ENCODE measurements at places on chromosomes 1 and 21.
A peak's percentile ranks its signal among the peaks of the same experiment; 100 is the strongest.

GRCh38 chr1:39105841-39106765 lies 80.0 kb downstream of the NDUFS5 start:
- peak; percentile 76 for DNase-seq

DNA sequence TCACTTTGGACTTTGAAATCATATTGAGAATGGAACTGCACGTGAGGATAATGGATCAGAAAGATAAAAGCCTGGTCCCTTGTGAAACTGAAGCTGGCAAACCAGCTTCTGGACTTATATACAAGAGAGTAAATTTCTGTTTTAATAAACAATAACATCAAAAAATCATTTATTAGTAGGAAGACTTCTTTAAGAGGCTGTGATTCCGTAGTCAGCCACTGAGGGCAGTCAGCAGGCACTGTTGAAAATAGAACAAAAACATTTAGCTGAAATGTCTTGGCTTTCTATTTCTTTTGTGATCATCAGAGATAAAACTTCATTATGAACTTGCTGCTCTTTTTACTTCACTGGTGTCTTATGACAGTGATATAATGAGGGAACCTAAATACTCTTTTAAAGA lies 489.4 kb downstream of the PCP4 start:
- no peak for DNase-seq

DNA sequence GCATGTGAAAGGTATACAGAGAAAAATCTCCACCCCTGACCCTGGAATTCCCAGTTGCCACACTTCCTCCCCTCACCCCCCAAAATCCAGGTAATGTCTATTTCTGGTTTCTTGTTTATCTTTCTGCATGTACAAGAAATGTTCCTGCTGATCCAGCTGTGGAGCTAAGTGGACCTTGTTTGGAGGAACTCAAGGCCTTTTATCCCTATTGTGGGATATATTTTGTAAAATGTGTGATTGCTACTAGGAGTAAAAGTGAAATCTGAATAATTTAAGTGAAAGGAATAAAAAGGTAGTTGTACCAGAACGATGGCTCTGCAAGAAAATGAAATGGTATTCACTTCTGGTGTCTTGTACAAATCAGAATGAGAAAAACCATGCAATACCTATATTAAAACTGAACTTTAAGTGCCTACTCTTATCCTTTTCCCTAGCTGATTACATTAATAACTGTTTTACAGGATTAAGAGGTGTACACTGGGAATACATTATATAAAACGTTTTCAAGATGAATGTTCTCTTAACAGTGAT lies 3.0 kb downstream of the SPEN start:
- DNase-seq: no peak

DNA sequence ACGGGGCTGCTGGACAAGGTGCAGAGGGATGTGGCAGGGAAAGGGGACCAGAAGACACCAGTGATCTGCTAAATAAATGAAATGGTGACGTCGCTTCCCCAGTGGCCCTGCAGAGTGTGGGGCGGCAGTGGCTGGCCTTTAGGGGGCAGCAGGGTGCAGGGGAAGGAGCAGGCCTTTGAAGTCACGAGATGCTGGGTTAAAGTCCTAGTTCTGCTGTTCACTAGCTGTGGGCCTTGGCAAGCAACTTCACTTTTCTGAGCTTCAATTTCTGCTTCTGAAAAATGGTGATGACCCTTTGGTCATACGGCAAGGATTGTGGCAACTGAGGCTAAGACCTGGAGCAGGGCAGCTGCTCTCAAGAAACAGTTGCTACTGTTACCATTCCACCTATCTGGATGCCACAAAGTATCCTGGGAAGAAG lies 9.2 kb upstream of the GALE start:
- peak; percentile 89 for DNase-seq

DNA sequence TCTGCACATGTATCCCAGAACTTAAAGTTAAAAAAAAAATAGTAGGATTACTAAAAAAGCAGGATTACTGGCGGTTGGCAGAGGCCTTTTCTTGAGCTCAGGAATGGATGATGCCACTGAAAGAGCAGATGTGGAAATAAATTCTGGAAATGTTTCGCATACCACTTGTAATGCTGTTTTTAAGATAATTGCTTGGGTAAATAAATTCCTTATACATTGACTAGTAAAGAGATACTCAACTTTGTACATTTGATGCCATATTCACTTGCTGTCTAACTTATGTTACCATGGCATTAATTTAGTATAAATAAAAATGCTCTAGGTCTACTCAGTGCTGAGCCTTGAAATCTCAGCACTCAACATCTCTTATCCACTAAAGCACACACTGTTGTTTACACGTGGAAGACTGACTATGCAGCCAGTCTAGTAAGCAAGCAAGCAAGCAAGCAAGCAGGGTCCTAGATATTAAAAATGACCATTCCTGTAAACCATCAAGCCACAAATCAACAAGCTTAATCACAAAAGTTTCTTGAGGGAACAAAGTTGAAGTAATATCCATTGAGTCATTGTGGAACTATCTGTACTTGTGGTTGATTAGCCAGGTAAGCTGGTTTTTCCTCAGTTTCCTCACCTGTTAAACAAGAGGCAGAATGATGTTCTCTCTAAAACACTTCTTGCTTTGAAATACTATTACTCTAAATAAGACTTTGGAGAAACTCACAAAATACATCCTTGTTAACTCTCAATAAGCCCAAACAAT lies 1.7 kb upstream of the RASAL2 start:
- DNase-seq: no peak

GRCh38 chr1:111928531-111928930 lies 60.9 kb downstream of the KCND3 start:
- no peak for DNase-seq

DNA sequence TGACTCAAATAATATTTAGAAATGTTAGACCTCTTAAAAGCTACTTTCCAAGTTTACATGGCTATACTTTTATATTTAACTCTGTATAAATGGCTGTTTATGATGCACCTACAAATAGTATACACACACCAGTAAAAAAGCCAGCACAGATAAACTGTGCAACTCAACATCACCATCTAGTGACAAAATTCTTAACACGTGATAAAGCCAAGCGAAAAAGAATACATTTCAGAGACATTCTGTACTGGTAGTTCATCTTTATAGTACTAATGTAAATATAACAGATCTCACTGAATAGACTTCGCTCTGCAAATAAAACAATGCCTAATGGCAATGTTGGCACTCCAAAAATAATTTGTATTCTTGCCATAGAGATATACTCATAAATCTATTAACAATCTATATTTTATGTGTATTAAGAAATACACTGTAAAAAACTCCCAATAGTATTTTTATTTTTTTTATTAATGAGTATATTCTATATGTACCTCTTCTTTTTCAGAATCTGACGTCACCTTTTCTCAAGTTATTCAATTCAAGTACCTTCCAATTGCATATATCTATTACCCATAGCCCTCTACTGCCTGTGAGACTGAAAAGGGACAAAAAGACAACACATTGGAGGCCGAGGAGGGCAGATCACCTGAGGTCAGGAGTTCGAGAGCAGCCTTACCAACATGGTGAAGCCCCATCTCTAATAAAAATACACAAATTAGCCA lies 100.2 kb downstream of the DPYD start:
- DNase-seq: no peak

- DNase-seq: peak; percentile 48
Measured at GRCh38 chr1:205576011-205576410, 55.8 kb downstream of the ELK4 start.

DNA sequence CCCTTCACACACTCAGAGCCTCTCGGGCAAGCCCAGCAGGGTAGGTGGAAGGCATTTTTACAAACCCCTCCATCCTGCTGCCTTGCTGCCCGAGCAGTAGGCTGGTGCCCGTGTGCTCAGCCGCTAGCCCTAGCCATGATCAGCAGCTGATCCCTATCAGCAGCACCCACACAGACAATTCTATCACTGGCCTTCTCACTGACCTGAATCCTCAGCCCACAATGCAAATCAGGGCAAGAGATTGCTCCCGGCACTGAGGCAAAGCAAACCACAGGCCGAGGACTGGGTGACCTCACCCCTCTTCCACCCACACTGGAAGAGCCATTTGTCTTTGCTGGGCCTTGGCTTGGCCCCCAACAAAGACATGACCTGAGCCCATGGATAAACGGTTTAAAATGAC lies 895 bp upstream of the PDZK1 start:
- DNase-seq: no peak

DNA sequence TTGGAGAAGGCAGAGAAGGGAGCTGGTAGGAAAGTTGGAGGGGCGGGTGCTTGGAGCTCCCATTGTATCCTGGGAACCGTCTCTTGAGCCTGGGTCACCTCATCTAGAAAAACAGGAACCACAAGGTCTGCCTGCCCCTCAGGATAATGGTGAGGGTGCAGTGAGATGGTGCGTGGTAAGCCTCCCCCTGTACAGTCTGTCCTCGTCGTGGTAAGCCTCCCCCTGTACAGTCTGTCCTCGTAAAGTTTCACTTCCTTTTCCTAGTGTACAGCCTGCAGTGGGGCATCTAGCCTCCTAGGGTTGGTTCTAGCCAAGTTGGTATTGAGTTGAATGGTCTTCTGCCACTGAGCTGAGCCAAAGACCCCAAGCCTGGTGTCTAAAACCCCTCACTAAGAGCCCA lies 66.5 kb upstream of the IGSF21 start:
- no peak for DNase-seq

DNA sequence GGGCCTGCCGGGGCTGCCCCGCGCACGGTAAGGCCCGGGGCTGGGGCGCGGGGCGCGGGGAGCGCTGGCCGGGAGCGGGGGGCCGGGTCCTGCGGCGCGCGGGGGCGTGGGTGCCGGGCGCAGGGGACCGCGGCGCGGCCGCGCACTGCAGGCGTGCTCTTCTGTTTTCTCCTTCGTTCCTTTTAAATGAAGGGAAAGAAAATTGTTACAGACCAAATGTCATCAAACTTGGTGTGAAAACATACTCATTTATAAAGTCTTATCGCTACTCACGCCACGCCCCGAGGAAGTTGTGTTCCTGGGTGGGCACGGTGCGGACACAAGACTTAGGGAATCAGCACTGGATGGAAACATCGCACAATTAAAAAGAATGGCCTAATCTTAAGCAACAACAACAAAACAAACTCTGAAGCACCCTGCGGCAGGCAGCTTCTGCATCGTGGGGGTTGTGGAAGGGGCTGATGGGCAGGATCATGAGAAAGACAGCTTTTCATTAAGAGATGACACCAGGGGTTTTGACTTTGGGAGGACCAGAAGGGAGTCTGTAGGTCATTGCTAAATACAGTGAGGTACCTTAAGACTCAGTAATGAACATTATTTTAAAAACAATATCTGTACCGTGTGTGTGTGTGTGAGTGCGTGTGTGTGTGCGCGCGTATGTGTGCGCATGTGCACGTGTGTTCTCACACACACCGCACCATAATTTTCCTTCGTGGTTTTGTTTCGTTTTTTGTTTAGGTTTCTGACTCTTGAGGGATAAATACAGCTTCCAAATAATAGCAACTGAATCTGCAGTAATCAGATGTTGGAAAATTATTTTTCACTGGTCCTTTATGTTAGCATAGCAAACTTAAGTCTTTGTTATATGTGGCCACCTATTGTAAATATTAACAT lies 548 bp downstream of the B3GALT5 start:
- no peak for DNase-seq

- DNase-seq: no peak
Measured at GRCh38 chr21:44996501-44996921, 56.7 kb downstream of the SLX9 start.

- no peak for DNase-seq
Measured at GRCh38 chr21:41488080-41488479, 19.9 kb downstream of the TMPRSS2 start.

DNA sequence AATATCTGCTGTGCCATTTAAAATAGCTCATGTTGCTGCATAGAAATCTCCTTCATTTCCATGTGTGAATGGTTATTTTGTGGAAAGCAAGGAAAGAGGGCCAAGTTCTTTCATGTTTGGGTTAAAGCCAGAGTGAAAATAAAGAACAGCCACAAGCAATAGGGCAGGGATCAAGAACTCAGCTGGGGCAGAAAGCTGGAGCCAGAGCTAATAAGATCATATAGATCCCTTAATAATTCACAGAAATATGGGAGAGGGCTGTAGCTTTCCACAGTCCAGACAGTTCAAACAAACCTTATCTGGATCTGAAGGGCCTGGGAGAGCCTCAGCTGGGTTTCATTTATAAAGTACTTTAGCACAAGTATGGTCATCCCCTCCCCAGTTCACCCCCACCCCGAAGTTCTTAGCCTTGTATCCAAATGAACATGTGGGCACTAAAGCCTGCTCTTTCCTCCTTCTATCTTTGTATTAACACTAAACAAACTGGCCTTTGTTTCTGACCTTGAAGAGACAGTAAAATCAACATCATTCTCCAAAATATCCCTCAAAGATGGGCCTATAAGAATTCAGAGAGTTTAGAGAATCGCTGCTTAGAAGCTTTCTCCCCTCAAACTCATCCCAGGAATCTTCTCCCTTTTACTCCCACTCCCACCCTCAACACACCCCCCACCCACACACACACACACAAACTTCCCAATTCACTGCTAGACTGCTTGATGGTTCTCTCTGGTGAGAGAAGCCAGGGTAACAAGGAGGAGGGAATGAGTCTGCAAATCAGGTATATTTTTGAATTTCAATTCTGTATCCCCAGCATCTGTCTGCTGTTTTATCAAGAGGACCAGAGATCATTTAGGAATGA lies 41.7 kb downstream of the UTP25 start:
- DNase-seq: no peak

- no peak for DNase-seq
Measured at GRCh38 chr1:2833454-2834145, 32.1 kb upstream of the TTC34 start.

DNA sequence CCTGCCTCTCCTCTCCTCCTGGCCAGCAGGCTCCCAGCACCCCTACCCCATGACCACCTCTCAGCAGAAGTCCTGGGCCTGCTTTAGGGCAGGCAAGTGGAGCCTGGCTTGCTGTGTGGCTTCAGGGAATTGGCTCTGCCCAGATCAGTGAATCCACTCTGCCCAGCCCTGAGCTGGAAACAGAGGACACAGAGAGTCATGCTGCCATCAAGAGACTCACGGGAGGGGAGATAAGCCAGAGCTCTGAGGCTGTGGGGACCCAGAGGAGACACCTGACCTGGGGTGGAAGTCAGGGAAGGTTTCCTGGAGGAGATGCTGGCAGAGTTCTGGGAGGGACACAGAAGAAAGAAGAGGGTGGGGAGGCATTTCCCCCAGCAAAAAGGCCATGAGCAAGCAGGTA lies 54.2 kb downstream of the GLIS1 start:
- DNase-seq: no peak

DNA sequence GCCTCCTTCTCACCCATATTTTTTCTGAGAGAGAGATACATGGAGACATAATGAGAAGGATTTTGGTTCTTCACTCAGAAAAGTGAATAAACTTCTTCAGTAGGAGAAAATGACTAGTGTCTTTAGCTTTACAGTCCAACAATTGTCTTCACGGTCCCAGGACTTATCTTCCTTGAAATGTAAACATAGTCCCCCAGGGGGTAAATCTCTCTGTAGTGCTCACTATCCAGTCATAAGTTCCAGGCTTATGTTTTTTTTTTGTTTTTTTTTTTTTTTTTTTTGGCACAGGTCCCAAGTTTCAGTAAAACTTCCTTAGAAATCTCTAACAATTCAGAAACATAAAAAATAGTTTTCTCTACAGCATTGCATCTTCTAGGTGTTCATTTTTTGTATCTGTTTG lies 890.2 kb upstream of the B3GALT2 start:
- DNase-seq: no peak

- no peak for DNase-seq
Measured at GRCh38 chr1:197485790-197486189, 217.7 kb downstream of the CRB1 start.
